ENCODE measurements at places on chromosomes 2 and 18. TPM values are rescaled to one million over a fixed set of nuclear protein-coding genes. Genes with fewer than 3 reads are reported as not detected.

PDCD1 gene
- 24.3 TPM for total RNA-seq

AQP12B gene
- total RNA-seq, result not detected

SALL3 gene
- total RNA-seq, result not detected

GRCh38 chr2:7692657-7693161, 775.5 kb downstream of the RNF144A start:
- H3K4me1 ChIP-seq, result peaks cover 36% of the 10 kb centered on the region
- H3K27ac ChIP-seq, result no peak overlapping the region
- no peak for DNase-seq
- H3K4me3 ChIP-seq, result no peak overlapping the region
- H3K36me3 ChIP-seq, result peaks cover 12% of the 10 kb centered on the region

GRCh38 chr2:69196327-69197117, 183.5 kb downstream of the ANTXR1 start:
- H3K36me3 ChIP-seq, result no peaks in the 10 kb centered on the region
- no peak for DNase-seq

DNA sequence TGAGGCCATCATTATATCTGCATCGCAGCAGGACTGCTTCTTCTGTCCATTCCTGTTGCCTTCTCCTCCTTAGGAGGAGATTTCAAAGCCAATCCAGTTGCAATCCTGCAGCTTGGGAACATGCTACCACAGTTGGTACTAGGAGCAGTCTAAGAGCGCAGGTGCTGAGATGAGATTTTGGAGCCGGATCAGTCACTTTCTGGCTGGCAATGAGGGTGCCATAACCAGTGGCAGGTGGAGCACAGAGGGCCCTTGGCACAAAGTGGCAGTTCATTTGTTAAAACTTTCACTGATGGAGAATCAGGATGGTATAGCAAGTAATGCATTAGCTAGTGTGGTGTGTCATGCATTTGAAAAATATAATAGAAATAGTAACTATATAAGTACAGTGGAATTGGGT, 173.7 kb upstream of the ATP5MC3 start:
- DNase-seq, result no peak
- peaks cover 22% of the 10 kb centered on the region for H3K27me3 ChIP-seq
- no peaks in the 10 kb centered on the region for H3K36me3 ChIP-seq
- H3K27ac ChIP-seq, result no peak overlapping the region
- no peaks in the 10 kb centered on the region for H3K4me1 ChIP-seq

DNA sequence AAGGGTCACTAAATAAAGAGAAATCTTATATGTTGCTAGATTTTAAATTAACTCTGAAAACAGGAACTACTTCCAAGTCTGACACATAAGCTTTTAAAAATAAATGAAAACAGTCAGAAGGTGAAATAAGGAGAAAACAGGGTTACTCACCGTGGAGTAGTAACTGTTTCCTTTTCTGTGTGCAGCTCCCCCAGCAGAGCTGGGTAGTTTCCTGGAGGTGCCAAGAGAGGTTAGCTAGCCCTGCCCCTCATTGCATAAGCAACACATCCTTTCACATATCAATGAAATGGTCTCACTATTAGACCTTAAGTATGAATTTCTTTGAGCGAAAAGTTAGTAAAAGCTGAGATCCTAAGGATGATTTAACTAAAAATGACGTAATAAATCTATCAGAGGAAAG, 54.0 kb upstream of the GPR75 start:
- peak overlapping the region; percentile 81 for H3K27ac ChIP-seq
- no peak overlapping the region for H3K4me3 ChIP-seq
- no peaks in the 10 kb centered on the region for H3K27me3 ChIP-seq

Measured in activated naive CD8-positive, alpha-beta T cell treated with anti-CD3 and anti-CD28 coated beads for 36 hours (primary cell).